ENCODE measurements at places on chromosomes 2 and 18.

DNA sequence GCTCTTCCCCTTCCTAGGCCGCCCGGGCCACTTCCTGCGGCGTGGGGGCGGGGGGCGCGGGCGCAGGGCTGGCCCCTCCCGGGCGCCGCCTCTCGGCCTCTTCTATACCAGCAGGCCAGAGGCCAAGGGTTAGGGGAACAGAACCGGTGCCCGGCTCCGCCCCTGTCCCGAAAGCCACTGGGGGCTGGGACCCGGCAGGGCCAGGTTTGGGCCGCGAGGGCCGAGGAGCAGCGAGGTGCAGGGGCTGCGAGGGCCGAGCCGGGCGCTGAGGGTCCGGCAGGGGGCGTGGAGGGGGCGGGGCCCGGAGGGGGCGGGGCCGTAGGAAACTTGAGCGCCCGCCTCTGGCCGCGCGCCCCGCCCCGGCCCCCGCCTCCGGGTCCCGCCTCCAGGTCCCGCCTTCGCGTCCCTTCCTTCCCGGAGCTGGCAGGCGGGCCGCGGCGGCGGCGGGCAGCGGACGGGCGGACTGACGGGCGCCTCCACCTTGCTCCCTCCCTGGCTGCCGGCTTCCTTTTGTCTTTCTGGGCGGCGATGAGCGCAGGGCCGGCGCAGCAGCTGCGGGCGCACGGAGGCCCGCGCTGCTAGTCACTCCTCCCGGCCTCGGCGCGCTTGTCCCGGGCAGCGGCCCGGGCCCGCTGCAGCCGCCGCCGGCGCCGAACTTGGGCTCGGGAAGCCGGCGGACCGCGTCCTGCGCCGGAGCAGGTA lies at the start of gene HPCAL1:
TSS of gene HPCAL1 (plus strand) at position 426 of the 702 bp plus-strand sequence. CDS start 116,854 bp downstream, outside the sequence.
- DNase-seq: no peak

GRCh38 chr2:229410264-229410663 lies 139.2 kb upstream of the PID1 start:
- no peak for DNase-seq

- no peak for DNase-seq
These were observed 323.4 kb upstream of the SLC14A2 start for GRCh38 chr18:45291621-45292615.

DNA sequence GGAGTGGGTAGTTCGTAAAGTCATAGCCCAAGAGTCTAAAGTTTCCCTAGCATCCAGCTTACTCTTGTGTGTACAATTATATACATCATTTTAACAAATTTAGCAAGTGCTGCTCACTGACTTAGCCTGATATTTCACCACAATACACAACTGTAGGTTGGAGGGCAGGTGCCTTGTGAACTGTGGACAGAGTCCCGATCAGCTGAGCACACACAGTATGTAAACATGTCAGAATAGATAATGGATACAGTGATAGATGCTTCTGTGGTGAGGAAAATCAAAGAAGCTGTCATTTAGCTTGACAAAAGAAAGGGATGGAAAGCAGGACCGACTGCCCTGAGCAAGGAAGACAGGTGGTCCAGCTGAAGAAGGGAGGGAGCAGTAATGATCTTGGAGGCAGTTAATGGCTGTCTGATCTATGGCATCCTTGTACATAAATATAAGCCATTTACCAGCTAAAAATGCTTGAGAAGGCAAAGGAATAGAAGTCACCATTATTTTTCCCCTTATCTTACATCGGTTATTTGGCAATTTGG lies 372.8 kb upstream of the UBE2E3 start:
- DNase-seq: no peak

DNA sequence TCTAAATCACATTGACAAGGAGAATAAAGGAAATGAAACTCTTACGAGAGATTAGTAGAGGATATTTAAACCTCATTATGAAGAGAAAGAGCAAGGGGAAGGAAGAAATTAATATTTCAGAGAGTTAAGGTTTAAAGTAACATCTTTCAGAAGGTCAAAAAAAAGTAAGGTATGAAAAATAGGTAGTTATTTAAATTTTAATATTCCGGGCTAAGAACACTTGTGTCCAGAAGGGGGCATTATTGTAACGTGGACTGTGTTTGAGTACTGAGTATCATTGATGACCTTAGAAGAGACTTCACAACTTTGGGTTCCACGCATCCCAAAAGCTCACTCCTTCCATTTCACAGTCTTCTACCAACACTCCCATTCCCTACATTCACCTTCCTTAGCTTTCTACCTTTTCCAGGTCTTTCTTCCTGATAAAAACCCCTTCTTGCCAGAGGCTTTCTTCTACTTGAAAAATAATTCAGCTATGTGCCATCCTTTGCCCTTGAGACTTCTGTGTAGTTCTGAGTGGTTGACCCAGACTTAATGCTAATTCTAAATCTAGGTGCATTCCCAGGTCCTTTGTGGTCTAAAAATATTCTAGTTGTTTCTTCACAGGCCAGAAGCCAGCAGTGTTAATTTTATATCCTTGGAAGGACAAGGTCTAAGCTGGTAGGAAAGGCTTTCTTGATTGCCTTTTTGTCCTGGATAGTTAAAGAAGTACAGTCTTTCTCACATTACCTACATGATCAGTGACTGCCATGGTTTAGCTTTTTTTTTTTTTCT lies 16.5 kb downstream of the DYNC1I2 start:
- DNase-seq: no peak

GRCh38 chr2:152445791-152446201 lies 110.8 kb downstream of the FMNL2 start:
- peak; percentile 63 for DNase-seq

GRCh38 chr18:941331-941730 lies 36.7 kb downstream of the ADCYAP1 start:
- DNase-seq: no peak

DNA sequence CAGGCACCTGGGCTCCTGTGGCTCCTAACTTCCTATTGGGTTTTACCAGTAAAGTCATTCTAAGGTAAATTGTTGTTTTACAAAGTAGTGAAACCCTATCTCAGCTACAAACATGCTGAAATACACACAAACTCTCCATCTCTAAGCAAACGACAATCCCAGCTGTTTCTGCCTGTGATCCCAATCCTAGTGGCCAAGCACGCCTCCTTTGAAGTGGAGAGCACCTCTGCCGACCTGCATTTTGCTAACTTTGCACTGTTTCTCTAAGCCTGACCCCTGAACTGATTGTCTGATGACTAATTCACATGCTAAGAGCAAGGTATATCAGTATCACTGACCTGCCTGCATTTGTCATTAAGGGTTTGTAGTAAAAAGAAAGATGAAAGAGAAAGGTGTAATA lies 124.3 kb downstream of the PAX3 start:
- no peak for DNase-seq

DNA sequence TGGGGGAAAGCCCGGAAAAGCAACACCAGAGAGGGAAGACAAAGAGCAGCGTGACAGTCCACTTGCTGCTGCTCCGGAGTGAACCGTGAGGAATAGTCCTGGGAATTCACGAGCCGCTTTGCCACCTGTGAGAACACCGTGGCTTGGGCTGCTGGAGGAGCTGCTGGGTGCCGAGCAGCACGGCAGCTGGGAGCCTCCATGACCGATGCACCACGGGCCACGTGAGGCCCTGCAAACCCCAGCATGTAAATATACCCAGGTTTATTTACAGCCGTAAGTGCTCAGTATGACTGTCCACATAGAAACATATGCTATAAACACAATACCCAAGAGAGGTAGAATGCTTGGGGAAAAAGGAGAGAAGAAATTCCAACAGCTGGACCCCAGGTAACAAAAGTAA lies 65.1 kb downstream of the SMIM21 start:
- no peak for DNase-seq

DNA sequence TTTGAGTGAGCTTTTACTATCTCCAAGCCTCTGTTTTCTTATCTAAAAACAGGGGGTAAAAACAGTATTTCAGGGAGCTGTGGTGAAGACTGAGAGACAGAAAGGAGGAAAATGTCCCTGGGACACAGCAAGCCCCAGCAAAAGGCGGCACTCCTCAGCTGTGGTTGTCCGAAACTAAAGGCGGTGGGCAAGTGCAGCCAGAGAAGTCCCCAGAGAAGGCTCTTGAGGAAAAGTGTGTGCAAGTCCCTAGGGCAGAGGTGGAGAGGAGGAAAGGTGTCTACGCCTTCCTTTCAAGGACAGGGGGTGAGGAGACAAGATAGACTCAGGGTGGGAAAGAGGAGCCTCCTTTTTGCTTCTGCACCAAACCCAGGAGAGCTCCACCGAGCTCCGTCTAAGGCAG lies 45.5 kb downstream of the CYP27C1 start:
- DNase-seq: no peak

DNA sequence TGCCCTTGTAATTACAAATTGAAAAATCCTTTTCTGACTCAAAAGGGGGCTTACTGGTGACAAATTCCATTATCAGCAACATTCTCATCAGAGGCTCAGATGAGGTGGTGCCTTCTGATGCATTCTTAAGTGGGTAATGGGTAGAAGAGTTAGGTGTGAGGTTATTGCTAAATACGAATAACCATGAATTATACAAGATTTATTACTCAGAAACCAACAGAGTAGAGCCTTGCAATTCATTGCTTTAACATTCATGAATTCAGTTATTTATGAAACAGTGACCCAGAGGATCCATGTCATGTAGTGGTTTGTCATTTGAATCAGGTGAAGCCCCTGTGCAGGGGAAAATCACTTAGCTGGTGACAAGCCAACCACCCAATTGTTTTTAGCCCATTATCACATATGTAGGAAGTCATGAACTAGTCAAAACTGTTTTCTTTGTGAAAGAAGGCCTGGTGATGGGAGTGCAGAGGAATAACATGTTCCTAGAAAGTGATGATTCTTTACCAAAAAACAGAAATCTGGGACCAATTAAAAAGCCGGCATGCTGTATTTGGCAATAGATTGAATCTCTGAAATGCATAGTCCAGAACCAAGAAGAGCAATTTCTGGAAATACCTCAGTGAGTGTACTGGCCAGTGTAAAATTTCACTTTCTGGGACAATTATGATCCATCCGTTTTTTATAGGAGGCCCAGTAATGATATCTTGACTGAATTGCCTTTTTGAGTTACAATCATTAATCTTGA lies 70.2 kb downstream of the CRIM1 start:
- no peak for DNase-seq

- DNase-seq: no peak
These were observed 158.3 kb downstream of the MTX2 start for GRCh38 chr2:176427549-176427948.

DNA sequence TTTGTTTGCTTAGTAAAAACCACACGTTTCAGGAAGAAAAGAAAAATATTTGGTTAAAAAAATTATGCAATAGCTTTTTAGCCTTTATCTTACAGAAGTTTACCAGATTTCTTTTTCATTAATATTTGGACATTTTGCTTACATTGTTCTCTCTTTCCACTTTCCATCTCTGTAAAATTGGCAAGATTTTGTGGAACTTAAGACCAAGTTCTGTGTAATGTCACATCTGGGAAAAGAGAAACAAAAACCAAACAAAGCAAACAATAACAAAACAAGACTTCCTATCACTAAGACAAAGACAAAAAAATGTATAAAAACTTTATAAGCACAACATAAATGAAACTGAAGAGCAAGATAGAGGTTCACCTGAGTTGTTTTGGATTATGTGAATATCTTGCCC lies 1392.1 kb upstream of the CELF4 start:
- DNase-seq: no peak

DNA sequence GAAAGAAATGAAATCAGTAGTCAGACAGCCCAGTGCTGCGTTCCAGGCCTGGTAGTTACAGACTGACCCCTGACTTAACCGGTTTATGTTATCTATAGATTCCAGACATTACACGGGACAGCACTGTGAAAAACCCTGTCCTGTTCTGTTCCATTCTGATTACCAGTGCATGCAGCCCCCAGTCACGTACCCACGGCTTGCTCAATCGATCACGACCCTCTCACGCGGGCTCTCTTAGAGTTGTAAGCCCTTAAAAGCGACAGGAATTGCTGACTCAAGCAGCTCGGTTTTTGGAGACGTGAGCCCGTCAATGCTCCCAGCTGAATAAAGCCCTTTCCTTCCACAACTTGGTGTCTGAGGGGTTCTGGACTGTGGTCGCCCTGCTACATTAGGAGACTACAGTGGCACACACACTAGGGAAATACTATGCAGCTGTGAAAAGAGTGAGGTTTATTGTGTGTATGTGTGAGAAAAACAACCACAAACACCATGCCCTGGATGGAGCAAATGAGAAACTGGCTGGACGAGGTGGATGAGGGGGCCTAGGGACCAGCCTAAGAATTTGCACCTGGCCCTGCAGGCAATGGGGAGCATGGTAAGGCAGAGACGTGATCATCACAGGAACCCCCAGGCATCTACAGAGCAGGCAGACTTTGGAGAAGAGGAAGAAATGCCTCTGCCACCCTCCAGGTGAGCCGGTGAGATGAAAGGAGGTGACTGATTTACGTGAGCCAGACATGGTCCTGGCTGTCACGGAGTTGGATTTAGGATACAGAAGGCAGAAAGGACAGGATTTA lies 49.1 kb upstream of the SEMA4C start:
- no peak for DNase-seq

DNA sequence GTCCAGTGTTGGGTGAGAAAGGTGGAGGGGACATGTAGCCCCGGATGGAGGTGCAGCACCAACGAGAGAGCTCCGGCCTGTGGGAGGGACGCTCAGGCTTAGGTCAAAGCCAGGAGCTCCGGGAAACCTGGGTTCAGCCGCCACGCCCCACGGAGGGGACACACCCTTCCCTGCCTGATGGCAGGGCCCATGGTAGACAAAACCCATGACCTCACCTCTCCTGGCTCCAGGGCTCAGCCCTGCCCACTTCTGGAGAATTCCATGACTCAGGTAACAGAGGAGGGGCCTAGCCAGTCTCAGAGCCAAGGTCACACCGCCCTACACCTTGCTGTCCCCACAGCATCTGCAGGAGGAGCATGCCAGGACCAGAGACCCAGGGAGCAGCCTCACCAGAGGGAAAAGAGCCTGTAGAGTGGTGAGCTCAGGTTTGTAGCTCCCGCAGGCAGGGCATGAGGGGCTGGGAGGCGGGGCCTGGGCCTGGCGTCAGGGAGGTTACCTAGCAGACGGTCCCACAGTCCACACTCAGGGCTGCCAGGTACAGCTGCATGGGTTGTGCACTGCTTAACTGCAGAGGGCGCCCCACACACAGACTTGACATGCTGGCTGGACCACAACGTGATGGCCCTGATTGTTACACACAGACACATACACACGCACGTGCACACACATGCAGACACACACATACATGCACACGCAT lies 70.8 kb upstream of the SMAD7 start:
- no peak for DNase-seq

DNA sequence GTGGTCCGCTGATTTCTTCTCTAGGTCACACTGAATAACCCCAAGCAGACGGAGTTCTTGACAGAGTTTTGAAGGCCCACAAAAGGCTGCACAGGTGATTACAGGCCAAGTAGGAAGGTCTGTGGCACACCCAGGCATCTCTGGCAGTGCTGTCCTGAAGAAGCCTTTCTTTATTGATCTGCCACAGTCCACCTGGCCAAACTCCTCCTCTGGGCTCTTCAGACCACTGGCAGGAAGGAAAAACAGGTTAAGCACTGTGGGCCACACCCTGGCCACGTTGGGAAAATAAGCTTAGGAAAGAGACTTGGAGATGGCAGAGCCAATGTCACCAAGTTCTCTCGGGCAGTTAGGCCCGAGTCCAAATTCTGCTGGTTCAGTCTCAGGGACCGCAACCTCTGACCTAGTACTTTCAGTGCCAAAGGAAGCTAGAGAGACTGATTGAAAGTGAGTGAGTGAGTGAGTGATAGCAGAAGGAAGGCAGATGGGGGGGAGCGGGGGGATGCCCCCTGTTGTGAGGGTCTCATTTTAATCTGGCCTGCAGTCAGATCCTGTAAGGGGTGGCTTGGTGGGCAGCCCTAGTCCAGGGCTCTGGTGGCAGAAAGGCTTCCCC lies 102.9 kb downstream of the TGFA start:
- no peak for DNase-seq
